ENCODE measurements at places on chromosomes 16 and 17. TPM values are rescaled to one million over a fixed set of nuclear protein-coding genes. Genes with fewer than 3 reads are reported as not detected.

GRCh38 chr17:9401434-9401833 lies 174.2 kb downstream of the STX8 start:
- no peak for DNase-seq

DNA sequence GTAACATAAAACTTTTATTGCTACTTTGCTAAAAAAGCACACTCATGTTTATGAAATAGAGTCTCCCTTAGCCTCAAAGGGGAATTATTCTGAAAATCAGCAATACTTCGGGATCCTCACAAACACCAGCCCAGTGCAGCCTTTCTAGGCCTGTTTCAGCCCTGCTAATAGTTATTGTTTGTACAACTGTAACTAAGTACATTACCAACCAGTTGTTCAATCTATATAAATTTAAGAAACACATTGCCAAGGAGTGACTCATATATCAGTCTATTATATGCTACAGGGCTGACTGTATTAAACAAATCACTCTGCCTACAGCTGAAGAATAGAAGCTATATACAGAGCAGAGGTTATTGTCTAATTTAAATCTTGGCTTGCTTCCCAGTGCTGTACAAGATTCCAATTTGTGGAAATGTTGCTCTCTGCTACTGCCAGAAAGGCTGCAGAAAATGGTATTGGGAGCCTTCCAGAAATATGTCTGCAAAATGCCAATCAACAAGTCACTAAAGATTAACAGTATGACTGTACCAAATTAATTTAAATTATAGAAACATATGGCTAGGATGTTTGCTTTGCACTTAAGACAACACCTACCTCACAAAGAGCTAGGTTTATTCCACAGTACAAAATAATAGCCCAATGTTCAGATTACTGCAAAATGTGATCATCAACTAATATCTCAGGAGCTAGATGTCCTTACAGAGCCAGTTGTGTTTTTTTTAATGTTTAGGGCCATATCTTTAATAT lies 49.7 kb downstream of the TOX3 start:
- no peak for DNase-seq

GRCh38 chr16:47310792-47311211 lies 150.1 kb downstream of the ITFG1 start:
- DNase-seq, result no peak

The SYT17 gene
- 0.49 TPM for total RNA-seq

DNA sequence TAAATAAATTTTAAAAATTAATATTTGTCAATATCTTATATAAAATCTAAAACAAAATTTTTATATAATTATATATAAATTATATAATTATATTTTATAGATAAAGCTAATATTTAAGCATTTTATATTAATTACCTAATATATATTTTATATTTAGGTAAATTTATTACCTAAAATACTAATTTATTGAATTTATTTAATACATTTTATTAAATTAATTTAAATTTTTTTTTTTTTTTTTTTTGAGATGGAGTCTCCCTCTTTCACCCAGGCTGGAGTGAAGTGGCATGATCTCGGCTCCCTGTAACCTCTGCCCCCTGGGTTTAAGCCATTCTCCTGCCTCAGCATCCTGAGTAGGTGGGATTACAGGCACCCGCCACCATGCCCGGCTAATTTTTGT lies 22.4 kb downstream of the ATAD5 start:
- no peak for DNase-seq

GRCh38 chr17:63132459-63132911 lies 166.4 kb downstream of the TANC2 start:
- DNase-seq, result no peak

The CPNE7 gene
- total RNA-seq, result not detected

- peak; percentile 13 for DNase-seq
Observed at GRCh38 chr17:45138911-45139532, 3.5 kb downstream of the ACBD4 start.

The CA5A gene
- total RNA-seq, result not detected

DNA sequence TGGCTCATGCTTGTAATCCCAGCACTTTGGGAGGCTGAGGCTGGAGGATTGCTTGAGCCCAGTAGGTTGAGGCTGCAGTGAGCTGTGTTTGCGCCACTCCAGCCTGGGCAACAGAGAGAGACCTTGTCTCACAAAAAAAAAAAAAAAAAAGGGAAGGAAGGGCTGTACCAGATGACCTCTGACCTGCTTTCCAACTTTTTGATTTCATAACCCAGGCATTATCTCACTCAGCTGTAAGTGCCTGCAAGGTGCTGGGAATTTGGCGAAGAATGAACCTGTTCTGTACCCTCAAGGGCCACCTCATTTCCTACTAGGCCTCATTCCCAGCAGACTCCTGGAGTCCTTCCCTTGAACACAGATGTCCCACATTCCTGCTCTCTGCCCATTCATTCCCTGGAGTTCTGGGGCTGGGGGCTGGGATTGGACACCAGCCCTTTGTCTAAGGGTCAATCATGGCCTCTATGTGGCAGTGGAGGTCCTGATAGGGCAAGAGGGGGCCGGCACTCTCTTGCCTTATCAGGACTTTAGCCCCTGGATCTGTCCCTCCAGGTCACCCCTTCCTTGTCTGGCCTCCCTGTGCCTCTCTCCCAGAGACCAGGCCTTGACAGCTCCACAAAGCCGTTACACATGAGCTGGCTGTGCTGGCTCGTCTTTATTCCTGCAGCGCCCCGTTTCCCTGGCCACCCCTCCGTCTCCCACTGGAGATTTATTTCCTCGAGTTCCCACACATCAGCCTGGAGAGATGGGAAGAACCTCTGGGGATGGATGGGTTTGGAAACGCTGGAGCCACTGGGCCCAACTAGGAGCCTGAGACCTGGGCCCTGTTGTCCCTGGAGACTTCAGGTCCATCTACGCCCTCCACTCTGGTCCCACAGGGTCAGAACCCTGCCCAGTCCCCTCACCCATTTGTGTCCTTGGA lies 821 bp upstream of the GFAP start:
- no peak for DNase-seq

DNA sequence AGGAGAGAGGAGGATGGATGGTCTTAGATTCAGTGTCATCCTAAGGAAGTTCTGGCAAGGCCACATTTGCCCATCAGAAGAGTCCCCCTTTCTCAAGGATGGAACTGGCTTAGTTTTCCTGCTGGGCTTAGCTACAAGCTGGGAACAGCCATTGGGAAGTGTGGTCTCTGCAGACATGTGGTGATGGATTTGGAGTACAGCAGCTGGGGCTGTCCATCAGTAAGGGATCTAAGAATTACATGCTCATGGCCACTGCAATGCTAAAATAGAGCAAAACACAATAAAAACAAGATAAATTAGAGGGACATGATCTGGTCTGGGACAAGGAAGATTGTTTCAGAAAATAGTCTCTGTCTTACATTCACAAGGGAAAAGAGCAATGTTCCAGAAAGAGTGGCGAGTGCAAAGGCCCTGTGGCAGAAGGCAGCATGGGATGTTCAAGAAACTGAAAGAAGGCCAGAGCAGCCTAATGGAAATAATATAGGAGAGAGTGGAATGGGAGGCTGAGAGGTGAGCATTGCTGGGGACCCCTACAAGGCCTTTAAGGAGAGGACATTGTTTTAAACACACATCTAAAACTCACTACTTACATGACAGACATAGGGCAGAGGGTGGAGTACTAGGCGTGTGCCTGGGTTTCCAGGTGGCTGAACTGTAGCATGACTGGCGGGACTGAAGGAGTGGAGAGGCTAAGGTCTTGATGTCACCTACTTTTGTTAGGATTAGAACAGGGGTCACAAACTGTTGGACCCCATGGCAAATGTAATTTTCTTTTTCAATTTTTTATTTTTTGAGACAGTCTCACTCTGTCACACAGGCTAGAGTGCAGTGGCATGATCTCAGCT lies 17.0 kb upstream of the TOX3 start:
- no peak for DNase-seq

GRCh38 chr17:43942051-43942685 lies at the start of gene PPY:
PPY (minus strand) TSS chr17:43942476; CDS start chr17:43941654, 822 bp downstream.
- no peak for DNase-seq

GRCh38 chr16:78800523-78800922 lies 701.1 kb downstream of the WWOX start:
- no peak for DNase-seq

The FAM222B gene
- 17.5 TPM for total RNA-seq

GRCh38 chr17:58517928-58518609 lies 3.6 kb upstream of the MTMR4 start:
- peak; percentile 100 for DNase-seq

GRCh38 chr17:57502022-57502421 lies 243.1 kb downstream of the CCDC182 start:
- no peak for DNase-seq

DNA sequence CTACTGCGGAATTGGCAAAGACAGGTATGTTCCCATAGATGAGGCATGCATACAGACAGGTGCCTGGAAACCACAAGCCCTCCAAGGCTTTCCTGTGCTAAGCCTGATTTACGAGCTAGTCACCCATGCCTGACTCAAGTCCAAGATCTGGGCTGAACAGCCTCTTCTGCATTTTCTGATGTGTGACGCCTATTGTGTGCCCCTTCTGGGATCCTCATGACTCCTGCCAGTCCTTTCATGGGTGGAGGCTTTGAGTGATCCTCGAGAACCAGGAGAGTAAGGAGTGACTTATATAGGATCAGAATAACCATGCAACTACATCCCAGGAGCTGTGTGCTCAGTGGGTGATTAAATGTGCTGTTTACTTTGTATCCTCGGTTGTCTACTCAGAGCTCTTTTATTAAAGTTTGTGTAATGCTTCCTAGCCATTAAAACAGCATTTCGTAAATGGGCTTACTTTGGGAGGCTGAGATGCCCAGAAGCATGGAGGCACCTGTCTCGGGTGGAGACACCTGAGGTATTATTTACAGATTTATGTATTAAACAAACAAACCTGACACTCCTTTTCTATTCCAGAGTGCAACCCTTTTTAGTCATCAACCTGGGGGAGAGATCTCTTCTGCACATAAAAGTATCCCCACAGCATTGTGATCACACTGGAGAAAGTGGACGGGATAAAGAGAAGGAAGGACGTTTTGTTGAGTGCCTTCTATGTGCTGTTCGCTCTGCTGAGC lies 373.0 kb upstream of the DYNLRB2 start:
- no peak for DNase-seq

The TMEM97 gene
- total RNA-seq, result 2.1 TPM

DNA sequence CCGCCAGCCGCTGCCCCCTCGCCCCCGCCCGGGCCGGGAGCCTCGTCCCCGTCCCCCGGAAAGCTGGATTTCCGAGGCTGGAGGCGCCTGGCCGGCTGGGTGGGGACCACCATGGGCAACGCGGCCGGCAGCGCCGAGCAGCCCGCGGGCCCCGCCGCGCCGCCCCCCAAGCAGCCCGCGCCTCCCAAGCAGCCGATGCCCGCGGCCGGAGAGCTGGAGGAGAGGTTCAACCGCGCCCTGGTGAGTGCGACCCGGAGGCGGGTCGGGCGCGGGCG lies 266 bp downstream of the FMNL1 start:
- no peak for DNase-seq

The PTX4 gene
- not detected for total RNA-seq

GRCh38 chr17:74474043-74474792 lies 7.8 kb downstream of the CD300A start:
- no peak for DNase-seq

DNA sequence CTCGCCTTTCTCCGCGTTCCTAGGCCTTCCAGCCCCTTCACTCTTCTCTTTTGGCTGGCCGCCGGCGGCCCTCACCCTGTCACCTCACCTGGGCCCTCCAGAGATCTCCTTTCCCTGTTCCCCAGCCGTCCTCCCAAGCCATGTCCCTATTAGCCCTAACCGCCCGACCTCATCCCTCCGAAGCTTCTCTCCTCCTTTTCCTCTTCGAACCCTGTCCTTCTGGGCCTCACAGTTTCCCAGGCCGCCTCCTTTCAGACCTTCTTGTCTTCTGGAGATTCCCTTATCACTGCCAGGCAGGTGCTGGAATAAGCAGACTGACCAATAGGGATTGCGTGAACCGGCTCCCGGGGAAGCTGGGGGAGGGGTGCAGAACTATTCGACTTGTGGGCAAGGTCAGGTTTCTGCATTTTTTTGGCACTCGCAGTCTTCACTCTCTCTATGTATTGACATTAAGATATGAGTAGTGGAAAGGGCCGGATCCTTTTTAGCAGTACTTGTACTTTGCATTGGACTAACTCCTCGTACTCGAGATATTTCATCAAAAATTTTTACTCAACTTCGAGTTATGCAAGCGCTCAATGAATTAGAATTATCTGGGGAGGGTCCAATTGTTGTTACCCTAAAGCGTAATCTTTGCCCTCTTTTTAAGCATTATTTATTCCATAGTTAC lies 690 bp downstream of the RHOT1 start:
- DNase-seq, result peak; percentile 64

- no peak for DNase-seq
Observed at GRCh38 chr16:2675714-2676113, 6.6 kb upstream of the KCTD5 start.

DNA sequence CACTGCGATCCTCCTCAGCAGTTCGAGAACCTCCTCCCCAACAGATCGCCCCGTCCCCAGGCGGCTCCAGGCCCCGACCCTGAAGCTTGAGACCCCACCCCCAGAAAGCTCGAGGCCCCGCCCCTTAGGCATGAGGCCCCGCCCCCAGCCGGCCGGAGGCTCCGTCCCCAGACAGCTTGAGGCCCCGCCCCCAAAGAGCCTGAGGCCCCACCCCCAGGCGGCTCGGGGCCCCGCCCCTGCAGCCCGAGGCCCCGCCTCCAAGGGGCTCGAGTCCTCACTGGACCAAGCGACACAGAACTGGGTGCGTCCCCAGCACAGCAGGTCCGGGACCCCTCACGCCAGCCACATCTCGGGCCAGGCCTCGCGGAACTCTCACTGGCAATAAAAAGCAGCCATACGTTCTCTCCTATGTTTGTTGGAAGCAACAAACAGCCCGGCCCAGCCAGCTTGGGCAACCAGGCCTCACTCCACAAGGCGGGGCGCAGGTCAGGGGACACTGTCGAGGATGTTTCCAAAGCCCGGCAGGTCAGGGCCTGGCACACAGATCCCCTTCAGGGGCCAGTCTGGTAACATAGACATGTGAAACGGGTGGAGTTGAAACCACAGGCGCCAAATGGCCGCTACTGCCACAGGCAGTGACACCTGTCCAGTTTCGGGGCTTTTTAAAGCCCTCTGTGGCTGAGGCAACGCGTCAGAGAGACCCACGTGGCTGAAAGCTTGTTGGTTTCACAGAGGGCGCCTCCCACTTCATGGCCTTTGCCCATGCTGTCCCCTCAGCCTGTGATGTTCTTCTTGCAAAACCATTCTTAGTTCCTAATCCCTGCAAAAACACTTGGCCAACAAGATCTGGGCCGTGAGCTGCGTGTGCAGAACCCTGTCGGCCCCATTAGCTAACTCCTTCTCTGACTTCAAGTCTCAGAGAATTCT lies 224.2 kb downstream of the PARN start:
- DNase-seq, result no peak

GRCh38 chr16:50644729-50645128 lies 36.4 kb downstream of the SNX20 start:
- DNase-seq, result no peak

GRCh38 chr17:2971851-2972250 lies 91.6 kb downstream of the OR1D5 start:
- DNase-seq, result no peak

All from left ventricle myocardium inferior (tissue), 1 donor.